Activated effector memory CD4-positive, alpha-beta T cell treated with Interleukin-2 at 50 U/mL for 16 hours (primary cell): ENCODE measurements at places on chromosomes 5 and 9.

GRCh38 chr5:74131250-74131649 is 505.3 kb downstream of the ARHGEF28 start:
- no peak for DNase-seq

DNA sequence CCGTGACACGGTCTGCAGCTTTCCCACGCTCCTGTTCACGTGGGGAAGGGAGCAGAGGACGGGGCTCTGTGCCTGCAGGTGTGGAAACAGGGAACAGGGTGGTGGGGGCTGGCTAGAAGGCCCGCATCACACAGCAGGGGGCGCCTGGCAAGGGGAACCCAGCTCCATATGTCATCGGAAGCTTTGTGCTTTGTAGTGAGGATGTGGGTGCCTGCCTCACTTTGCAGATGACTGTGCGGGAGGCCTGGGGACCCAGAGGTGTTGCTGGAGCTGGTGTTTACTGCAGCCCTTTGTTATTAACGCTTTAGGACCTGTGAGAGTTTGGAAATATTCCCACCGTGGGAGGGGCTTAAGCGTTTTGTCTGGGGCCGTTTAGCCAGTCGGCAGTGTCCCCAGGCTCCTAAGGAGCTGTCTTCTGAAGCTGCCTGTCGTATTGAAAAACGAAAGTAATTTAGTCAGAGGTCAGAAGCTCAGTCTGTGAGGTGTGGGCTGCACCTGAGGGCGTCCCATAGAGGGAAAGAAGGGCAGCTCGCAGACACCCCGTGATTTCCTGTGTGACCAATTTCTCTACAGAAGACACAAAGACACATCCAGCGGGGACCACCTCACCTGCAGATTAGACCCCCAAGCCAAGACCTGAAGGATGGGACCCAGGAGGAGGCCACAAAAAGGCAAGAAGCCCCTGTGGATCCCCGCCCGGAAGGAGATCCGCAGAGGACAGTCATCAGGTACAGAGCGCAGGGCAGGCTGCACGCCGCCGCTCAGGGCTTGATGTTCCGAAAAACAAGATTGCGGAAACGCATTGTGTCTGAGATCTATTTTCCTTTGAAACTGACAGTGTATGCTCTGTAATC is 9.1 kb downstream of the MAN1B1 start:
- peak; percentile 80 for DNase-seq

DNA sequence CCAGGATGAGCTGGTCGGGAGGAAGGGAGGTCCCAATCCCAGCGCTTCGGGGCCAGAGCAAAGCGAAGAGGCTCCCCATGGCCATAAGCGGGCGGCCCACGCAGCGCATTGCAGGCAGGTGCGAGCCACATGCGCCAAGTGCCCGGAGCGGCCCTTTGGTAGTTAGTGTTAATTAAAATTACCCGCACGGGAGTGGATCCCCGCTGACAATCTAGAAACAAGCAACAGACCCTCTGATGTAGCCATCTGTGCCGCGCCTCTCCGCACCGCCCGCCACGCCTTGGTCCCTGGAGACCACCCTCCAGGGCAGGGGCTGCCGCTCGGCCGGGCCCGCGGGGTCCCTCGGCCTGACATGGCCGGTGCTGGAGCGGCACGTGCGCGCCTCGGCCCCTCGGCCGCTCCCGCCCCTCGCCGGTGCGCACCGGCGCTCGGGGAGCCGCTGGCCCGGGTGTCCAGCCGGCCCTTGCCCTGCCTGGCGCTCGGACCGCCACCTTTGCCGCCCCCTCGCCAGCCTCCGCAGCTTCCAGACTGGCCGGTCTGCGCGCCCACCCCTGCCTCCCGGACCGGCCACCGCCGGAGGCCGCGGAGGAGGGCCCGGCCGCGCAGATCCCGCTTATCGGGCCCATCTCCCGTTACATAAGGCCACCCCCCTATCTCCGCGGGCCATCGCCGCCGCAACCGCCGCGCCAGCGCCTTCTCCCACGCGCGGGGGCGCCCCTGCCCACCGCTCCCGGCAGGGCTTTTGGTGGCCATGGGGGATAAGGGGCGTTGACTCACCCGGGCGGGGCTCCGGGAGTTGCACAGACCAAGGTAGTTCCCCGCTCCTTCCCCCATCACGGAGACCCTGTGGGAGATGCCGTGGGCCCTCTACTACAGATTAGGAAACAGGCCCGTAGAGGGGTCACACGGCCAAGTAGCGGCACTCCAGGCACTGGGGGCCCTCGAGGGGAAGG is 1.9 kb upstream of the IL13 start:
- no peak for DNase-seq

DNA sequence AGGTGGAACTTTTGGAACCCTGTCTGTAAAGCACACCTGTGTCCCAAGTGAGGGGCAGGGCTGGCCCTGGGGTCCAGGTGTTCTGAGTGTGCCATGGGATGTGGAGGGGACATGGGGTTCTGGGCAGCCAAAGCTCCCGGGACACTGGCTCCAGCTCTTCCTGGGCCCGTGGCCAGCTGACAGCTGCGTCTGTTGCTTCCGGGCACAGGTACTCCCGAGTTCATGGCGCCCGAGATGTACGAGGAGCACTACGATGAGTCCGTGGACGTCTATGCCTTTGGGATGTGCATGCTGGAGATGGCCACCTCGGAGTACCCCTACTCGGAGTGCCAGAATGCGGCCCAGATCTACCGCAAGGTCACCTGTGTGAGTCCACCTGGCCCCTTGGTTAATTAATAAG is 50.7 kb downstream of the WNK2 start:
- no peak for DNase-seq

GRCh38 chr9:119861842-119862241 is 492.6 kb upstream of the BRINP1 start:
- no peak for DNase-seq

DNA sequence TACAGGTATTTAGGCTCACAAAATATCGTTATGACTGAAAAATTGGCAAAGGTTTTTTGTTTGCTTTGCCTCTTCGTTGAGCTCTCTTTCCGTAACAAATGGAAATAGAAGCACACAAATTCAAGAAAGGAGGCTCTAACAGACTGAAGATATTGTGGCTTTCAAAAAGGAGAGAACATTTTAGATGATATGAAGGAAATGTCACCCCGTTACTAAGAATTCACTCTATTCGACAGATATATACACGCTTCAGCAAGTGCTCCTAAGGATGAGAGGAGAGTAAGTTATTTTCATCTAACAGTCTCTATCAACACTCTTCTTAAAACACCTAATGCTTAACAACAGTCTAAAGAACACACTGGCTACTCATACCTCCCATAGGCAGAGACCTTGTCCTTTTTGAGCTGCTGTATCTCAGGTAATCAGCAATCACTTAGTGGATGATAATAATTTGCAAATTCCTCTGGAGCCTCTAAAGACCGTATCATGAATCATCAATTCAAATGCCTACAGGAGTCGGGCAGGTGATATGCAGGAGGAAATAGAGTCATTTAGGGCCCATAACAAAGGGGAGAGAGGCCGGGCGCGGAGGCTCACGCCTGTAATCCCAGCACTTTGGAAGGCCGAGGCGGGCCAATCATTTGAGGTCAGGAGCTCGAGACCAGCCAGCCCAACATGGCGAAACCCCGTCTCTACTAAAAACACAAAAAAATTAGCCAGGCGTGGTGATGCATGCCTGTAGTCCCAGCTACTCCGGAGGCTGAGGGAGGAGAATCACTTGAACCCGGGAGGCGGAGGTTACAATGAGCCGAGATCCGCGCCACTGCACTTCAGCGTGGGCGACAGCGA is 1.4 kb upstream of the HSDL2 start:
- no peak for DNase-seq

GRCh38 chr5:3385991-3386519 is 209.6 kb upstream of the IRX1 start:
- DNase-seq, result no peak

DNA sequence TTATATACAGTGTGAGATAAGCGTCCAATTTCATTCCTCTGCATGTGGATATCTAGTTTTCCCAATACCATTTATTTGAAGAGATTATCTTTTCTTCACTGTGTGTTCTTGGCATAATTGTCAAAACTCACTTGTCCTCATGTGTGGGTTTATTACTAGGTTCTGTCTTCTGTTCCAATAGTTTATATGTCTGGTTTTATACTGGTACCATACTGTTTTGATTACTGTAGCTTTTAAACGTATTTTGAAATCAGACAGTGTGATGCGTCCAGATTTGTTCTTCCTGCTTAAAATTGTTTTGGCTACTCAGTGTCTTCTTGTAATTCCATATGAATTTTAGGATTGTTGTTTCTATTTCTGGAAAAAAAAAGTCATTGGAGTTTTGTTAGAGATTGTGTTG is 10.2 kb downstream of the NDUFAF2 start:
- DNase-seq, result no peak

- DNase-seq, result no peak
These were observed 640.0 kb downstream of the RAB3C start for GRCh38 chr5:59222687-59223511.

- DNase-seq, result no peak
These were observed 91.4 kb downstream of the GOLPH3 start for GRCh38 chr5:32082701-32083100.

- no peak for DNase-seq
These were observed 18.9 kb downstream of the TRIP13 start for GRCh38 chr5:911601-912000.

- DNase-seq, result no peak
These were observed 28.2 kb downstream of the MTRR start for GRCh38 chr5:7897014-7897600.

DNA sequence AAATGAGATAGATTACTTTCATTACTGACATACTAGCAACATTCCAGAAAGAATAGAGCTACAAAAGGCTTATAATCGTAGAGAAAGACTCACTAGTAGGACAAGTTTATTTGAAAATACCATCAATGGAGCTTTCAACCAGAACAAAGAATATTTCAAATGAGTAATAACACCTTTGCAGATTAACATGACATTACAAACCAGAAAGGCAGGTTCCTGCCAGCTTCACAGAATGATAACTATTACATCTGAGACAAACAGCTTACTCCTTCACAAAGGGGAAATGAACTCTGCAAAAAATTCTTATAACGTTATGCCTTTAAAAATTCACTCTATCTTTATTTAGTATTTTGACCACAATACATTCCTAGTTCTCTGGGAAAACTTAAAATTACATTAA is 103.1 kb downstream of the EPB41L4A start:
- DNase-seq, result no peak

DNA sequence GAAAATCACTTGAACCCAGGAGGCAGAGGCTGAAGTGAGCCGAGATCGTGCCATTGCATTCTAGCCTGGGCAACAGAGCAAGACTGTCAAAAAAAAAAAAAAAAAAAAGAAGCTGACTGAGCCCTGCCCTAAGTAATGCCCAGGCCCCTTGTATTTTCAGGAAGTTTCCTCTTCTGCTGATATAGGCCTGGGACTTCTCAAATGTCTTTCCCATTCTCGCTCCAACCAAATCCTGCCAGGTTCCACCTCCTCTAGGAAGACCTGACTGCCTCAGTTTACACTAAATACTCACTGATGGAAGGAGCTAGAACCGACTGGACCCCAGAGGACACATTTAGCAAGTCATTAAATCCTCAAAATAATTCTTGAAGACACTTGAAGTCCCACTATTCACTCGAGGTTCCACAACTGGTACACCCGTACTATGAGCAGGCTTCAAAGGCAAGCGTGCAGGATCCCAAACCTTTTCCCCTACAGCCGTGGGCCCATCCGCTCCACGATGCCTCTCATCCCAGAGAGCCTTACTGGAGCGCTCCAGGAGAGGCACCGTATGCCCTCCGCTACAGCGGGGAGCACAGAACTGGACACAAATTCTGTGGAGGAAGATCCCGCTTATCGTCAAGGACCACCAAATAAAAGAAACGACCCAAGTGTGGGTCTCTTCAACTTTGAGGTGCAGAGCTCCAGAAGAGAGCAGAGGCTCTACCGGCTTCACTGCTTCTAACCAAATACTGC is 676 bp downstream of the NOL6 start:
- DNase-seq, result no peak

- DNase-seq, result no peak
These were observed 12.6 kb downstream of the ANKDD1B start for GRCh38 chr5:75623846-75624245.

DNA sequence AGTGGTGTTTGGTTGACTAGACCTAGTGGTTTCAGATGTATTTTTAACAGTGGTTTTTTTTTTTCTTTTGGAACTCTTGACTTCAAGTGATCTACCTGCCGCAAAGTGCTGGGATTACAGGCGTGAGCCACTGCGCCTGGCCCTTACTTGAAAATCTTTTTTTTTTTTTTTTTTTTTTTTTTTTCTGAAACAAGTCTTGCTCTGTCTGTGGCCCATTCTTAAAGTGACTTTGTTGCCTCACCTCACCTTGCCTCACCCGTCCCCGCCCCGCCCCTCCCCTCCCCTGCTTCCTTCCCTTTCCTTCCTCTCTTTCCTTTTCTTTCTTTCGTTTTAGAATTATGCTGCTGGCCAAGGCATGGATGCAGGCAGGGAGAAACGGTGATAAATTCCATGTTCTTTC is 26.0 kb downstream of the GPBP1 start:
- DNase-seq, result no peak

GRCh38 chr5:43461066-43461465 is 22.6 kb downstream of the TMEM267 start:
- no peak for DNase-seq

GRCh38 chr9:109167716-109168115 is 667 bp upstream of the FRRS1L start:
- no peak for DNase-seq

DNA sequence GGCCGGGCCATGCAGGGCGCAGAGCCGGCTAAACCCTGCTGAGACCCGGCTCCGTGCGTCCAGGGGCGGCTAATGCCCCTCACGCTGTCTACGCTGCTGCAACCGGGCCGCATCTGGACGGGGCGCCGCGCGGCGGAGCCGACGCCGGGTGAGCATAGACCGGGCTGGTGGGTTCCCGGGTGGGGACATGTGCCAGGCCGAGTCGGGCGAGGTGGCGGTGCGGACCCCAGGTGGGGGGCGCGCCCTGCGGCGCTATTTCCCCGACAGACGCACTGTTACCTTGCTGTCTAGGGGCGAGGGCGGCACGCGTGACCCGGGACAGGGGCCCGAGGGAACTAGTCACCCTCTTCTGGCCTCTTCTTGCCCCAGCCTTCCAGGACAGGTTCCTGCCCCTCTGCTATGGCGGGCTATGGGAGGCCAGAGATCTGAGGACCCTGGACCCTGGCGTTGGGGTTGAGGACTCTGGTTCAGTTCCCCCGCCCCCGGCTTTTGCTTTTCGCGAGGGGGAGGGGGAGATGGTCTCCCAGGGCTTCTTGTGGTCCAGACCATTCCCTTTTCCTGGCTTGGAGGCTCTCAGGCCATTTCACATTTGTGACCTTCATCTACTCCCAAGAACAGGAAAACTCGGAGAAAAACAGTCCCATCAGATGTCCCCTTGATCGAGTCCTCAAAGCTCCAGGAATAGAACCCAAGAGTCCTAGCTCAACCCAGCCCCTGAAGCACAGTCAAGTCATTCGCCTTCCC is 536 bp downstream of the SLC27A4 start:
- no peak for DNase-seq

DNA sequence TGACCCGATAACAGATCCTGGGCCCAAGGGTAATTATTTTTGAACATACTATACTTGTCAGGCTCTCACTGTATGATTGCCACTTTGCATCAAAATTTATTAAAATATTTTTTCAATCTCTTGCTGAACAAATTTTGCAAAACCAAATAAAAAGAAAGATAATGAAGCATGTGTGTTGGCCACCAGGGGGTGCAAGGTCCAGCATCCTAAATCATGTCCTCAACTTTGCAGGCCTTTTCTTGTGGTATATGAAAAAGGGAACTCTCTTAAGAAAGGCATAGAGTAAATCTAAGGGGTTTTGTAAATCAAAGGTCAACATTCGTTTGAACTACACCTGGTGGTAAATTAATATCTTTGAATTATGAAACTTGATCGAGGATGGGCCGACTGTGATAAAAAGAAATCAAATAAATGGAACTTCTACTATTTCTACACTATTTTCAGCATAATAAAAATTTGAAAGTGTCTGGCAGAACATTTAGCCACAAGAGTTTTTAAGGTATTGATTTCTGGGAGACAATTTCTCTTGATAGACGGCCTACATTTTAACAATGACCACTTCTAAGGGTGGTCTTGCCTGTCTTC is 676.5 kb downstream of the DMRTA1 start:
- no peak for DNase-seq
